AG04449 (cell line): ENCODE measurements at places on chromosomes 1 and 21.

DNA sequence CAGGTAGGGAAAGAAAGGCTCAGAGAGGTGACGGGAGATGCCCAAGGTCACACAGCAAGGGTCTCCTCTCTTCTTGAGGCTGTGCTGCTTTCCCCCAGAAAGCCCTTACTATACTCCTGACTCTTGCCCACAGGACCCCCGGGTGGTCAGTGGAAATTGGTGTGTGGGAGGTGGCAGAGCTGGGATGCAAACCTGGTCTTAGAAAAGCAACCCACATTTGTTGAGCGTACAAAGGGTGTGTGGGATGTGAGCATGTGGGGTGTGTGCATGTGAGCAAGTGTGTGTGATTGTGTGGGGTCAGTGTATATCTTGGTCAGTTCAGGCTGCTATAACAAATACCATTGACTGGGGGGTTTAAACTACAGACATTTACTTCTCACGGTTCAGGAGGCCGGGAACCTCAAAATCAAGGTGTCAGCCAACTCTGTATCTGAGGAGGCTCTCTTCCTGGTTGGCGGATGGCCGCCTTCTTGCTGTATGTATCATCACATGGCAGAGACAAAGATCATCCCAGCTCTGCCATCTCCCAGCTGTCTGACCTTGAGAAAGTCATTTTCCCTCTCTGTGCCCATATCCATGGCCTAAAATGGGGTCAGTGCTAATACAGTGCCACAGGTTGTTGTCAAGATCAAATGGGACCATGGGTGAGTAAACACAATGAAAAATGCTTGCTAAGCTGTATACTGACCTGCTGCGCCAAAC is 268.5 kb downstream of the PTPRU start:
- DNase-seq: no peak

- peak; percentile 9 for DNase-seq
Observed at GRCh38 chr1:79353224-79353623, 346.7 kb upstream of the ADGRL4 start.

GRCh38 chr1:244052016-244052727 is 1.1 kb downstream of the ZBTB18 start:
- no peak for DNase-seq

DNA sequence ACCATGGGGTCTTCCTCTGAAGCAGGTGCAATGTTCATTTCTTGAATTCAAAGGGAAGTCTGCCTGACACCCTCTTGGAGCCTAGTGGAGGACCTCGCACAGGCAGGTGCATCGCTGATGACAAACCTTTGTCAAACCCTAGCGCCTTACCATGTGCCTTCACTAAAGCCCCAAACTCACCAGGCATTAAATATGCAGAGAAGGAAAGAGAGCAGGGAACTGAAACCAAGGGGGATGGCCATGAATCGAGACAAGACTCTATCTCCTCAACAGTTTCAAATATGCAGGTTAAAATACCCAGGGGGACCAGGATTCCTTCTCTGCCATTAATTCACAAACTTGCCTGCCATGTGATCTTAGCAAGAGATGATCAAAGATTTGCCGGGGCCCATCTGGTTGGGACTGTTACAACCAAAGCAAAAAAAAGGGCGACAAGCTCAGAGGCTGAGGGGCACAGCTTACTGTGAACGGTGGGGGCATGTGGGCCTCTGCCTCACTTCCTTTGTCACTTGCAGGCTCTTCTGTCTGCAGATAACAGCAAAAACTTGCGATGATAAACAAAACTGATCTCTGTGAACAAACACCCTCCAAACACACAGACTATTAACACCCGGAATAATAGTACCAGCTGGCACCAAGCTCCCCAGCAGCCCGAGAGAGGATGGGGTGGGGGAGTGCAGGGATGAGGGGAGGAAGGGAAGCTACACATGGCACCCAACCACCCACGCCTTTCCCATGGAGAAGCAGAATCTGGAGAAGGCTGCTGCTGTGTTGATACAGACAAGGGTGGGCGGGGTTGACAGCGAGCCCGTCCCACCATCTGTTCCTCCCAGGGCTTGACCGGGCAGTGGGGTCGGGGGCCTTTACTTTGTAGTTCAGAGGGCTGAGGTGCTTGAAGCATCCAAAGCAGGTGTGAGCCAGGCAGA is 33.9 kb downstream of the TMEM63A start:
- DNase-seq: no peak

DNA sequence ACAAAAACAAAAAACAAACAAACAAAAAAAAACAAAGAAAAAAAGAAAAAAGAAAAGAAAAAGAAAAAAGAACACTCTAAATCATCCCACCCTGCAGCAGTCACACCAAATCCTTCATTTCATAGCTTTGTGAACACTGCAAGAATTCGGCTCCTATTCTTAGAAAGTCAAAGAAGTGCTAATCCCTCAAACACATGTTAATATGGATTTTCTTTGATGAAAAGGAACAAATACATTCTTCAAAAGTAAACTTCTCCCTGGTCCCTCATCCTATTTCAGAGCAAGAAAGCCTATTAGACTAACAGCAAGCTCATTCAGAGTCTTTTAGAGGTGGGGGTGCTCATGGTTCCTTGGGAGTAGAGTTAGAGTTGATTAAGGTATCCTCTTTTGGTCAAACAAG is 7.2 kb upstream of the MRPL39 start:
- DNase-seq: no peak

- no peak for DNase-seq
Observed at GRCh38 chr1:65141394-65141793, 6.6 kb upstream of the AK4 start.

- no peak for DNase-seq
Observed at GRCh38 chr1:216303690-216304089, 119.6 kb downstream of the USH2A start.

DNA sequence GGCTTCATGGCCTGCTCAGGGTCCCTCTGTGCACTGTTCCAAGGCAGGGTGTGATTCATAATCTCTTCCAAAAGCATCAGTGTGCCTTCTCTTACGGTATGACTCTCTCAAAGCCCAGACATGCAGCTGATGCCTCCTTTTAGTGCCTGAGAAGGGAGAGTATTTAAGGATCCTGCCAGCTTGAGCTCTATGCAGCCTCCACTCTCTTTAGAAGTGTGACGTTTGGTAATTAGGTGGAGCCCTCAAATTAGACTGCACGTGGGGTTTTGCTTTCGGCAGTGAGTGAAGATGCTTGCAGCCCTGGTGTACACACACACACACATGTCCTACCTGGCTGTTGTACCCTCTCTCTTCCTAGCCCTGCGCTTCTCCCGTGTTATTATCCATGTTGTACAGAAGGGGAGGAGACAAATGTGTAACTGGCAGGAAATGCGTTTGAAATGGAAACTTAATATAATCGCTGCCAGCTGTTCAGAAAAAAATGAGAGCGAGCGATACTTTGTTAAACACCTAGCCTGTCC is 2.6 kb upstream of the C1orf174 start:
- no peak for DNase-seq

- no peak for DNase-seq
Observed at GRCh38 chr1:42845866-42846256, 552 bp upstream of the ZNF691 start.

DNA sequence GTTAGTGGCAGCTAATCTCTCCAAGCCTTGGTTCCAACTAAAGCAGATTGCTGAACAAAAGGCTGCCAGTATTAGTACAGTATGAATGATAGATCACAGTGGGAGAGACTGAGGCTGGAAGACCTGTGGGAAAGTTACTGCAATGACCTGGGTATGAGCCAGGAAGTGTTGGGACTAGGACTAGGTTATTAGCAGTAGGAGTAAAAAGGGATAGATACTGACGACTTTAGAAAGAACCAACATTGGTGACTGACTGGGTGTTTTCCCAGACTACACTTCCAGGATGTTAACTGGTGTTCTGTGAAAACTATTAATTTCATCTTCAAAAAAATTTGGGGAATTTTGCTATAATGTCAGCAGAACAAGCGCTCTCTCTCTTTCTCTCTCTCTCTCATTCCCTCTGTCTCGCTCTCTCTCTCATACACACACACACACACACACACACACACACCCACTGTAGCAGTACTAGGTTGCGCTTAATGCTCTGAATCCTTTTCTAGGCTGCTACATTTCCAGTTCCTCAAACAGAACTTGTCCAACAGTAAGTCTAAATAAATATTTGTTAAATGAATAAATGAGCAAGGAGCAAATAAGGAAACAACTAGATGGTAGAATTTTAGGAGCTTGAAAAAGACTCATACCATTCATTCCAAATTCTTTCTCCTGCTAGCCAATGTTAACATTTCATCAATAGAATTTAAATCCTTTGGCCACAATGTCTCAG is 47.6 kb upstream of the RGS8 start:
- DNase-seq: no peak

DNA sequence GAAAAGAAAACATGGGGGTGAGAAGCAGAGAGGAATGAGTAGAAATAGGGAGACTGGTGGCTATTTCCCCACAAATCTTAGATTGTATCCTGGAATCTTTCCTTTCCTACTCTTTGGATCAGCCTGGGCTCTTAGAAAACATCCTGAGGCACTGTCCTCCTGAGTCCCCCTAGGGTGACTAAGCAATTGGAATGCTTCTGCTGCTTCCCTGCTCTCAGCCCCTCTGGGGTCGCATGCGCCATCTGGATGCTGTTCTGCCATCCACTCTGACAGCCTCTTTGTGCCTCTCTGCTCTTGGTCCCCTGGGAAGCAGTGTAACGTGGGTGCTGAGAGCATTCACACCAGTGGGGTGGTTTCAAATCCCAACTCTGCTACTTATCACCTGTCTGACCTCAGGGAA is 443.0 kb downstream of the SIPA1L2 start:
- no peak for DNase-seq

DNA sequence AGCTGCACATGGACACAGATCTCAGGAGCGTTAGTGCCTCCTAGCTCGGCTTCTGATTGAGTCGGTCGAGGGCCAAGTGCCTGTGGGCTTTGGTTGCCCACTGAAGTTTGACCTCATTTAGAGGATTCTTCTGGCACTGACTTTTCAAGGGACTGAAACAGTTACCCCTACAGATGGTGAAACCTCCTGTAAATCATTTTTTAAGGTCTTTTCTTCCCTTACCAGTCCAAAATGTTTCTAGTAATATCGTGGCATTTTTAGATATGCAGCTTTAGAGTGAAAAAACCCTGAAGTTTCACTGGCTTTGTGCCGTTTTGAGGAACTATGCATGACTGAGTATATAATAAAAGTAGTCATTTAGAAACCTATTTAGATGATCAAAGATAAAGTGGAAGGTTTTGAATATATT is 34.7 kb upstream of the L1TD1 start:
- DNase-seq: no peak

GRCh38 chr1:197910120-197910991 is 6.8 kb upstream of the LHX9 start:
- DNase-seq: no peak

- no peak for DNase-seq
Observed at GRCh38 chr1:235093696-235094592, 34.7 kb downstream of the TOMM20 start.

- DNase-seq: no peak
Observed at GRCh38 chr1:150429805-150430204, 57.4 kb upstream of the TARS2 start.
